Activated gamma-delta T cell treated with anti-CD3 and anti-CD28 coated beads, Interleukin-2, amount 50 U/mL, for 16 hours (primary cell): ENCODE measurements at places on chromosomes 2 and 18.

DNA sequence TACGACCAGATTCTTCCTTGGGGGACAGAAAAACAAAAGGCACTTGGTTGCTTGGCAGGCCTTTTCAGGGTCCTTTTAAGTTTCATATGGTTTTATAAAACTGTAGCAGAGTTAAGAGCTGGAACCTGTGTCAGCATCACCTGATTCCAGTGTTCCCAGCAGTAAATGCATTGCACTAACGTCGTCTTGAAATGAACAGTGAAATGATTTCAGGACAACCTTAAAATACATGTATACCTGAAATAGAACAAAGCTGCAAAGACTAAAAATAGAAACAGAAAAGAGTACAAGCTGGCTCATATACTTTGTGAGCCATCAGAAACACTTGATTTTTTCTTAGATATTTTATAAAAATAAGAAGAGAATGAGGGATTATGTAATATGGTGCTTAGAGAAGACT is 51.9 kb downstream of the ACSL3 start:
- no peak for DNase-seq

GRCh38 chr2:176704282-176704858 is 435.1 kb downstream of the MTX2 start:
- DNase-seq: no peak

DNA sequence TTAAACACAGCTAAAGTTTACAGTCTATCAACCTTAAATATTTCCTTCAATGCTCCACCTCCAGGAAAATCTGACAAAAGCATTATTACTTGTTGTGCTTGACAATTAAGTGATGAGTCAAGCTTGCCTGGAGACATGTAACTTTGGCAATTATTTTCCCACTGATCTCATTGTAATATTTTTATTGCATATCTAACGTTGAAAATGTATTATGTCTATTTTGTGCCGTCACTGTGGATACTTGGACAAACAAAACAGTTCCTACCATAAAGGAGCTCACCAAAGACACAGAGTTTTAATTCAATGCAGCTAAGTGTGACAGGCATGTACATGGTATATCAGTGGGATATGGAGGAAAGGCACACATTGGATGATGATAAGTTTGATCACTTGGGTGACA is 24.7 kb downstream of the RNF103 start:
- no peak for DNase-seq

- no peak for DNase-seq
Observed at GRCh38 chr18:71625556-71626090, 918.5 kb downstream of the CBLN2 start.

DNA sequence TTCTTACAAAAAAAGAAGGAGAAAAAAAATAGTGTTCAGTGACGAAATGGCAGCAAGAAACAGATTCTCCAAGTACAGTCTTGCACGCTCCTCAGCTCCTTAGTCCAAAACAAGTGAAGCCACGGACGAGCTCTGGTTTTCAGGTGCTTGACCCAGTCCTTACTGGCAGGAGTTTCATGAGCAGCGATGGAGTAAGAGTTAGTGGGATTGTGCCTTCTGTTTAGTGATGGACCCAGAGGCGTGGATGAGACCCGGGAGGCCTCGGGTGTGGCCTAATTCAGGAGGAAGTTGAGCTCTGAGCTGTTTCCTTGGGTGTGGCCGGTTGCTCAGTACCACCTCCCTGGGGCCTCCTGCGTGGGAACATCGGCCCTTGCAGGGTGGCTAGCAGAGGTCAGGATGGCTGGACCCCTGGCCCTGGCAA is 52.0 kb downstream of the KIF5C start:
- DNase-seq: no peak
